ENCODE measurements at places on chromosomes 4 and X.

DNA sequence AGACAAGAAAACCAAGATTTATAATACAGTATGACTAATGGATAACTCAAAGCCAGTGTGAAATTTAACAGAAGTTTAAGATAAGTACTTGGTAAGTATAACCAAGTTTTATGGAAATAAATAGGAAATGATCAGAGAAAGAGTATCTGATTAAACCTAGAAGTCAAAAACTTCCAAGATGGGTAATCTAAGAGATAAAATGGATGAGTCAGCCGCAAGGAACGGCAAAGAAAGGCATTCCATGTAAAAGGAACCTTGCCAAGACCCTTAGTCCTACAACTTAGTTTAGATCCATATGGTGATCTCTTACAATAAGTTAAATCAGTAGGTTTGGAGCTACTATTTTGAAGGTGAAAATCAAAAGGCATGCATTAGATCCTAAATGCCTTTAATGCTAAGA lies 34.8 kb downstream of the LIN54 start:
- DNase-seq: no peak

- no peak for DNase-seq
Observed at GRCh38 chrX:105313596-105313995, 93.1 kb upstream of the TEX13A start.

GRCh38 chr4:41065434-41066006 lies 148.8 kb downstream of the APBB2 start:
- no peak for DNase-seq

DNA sequence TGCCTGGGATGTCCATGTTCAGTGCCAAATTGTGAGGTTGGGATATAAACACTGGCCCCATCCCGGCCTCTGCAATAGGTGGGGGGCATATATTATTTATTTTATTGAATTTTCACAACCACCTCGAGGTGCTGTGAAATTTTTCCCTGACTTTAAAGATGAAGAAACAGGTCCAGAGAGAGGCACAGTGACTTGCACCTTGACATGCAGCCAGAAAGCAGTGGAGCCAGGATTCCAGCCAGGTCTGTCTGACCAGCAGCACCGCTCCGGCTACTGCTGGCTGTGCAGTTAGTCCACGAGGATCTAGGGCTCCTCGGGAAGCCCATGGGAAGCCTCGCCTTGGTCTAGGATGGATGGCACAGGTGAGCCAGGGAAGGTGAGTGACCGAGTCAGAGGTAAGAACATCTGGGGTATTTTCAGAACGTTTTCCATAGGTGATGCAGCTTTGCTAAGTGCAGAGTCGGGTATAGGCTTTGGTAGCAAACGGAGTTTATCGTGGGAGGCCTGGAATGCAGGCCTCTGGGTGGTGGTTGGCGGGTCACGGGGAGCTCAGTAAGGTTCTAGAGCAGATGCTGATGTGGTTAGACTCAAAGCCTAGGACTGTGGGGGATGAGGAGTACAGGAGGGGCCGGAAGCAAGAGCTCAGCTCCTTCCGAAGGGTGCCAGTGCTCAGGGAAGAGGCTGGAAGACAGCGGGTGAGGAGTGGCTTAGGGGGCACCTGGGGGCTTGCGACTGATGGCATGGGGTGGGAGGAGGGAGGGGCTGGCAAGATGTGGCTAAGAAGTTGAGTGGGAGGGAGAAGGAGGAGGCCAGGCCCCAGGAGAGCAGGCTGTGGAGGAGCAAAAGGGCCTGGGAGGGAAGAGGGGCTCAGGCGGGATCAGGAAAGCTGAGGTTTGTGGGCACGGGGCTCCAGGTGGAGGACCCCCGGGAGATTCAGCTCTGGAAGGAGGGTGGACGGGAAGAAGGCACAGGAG lies 107.7 kb upstream of the LRPAP1 start:
- DNase-seq: no peak

DNA sequence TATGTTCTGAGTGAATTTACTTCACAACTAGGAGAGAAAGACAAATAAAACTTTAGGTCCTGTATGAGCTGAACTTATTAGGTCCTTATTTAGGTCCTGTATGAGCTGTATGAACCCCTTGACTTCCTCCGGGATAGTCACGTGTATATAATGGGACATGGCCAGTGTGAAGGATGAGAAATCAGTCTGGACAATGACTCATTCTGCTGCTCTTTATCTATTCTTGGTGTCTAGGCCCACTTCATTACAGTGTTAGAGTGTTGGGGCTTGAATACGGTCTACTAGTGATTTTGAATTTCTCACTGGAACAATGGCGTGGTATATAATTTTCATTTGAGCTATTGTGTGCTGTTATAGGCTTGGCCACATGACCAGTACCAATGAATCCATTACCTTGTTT lies 21.9 kb downstream of the STK26 start:
- DNase-seq: no peak

- DNase-seq: no peak
Observed at GRCh38 chr4:32148111-32148666, 1428.0 kb downstream of the PCDH7 start.

DNA sequence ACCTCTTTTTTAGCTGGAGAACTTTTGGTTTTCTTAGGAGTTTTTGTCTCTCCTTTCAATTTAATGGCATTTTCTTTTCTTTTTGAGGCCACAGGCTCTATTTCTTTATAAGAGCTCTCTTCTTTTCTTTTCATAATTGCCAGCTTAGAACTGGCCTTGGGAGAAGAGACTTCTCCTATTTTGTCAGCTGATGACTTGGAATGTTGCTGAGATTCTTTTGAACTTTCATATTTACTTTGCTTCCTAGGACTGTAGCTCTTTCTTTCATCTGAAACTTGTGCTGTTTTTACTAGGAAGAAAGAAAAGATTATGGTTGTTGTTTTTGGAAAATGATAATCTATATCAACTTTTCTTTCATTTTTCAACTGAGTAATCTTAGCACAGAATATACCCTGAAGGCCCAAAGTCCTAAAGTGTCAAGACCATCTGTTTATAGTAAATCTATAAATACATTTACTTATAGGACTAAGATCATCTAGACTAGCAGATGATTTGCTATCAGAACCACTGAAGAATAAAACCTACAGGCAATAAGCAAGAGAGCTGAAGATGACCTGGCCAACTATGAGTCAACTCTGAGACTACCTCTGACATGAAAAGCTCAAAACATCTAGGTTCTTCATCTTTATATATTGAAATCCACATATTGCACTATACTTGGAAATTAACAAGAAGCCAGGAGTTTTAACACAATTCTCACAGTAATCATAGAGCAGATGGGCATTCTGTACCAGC lies 45.6 kb downstream of the RFC1 start:
- no peak for DNase-seq

DNA sequence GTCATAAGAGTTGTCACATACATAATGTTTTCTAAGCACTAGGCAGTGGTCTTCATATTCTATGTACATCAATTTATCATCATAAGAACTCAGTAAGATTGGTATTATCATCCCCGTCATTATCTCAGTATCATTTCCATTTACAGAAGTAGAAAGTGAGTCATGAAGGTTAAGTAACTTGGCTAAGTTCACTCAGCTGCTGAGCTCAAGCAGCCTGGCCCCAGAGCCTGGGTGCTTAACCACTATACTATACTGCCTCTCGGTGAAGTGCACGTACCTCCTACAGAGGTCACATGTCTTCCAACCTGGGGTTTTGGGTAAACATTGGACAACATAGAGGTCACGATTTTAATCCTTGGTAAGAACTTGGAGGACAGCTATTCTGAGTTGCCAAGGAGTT lies 161.5 kb upstream of the GATB start:
- no peak for DNase-seq

GRCh38 chr4:146834263-146835034 lies 111.2 kb downstream of the TTC29 start:
- DNase-seq: no peak

All from neuronal stem cell (in vitro differentiated cells).